HuH-7 (cell line): ENCODE measurements at places on chromosomes 12 and 14.

GRCh38 chr12:100399095-100399494, 42.2 kb downstream of the SLC17A8 start:
- no peak for DNase-seq

GRCh38 chr12:117387832-117388231, 26.4 kb upstream of the NOS1 start:
- no peak for DNase-seq

GRCh38 chr12:7241404-7242005, 52.0 kb downstream of the PEX5 start:
- DNase-seq: no peak

DNA sequence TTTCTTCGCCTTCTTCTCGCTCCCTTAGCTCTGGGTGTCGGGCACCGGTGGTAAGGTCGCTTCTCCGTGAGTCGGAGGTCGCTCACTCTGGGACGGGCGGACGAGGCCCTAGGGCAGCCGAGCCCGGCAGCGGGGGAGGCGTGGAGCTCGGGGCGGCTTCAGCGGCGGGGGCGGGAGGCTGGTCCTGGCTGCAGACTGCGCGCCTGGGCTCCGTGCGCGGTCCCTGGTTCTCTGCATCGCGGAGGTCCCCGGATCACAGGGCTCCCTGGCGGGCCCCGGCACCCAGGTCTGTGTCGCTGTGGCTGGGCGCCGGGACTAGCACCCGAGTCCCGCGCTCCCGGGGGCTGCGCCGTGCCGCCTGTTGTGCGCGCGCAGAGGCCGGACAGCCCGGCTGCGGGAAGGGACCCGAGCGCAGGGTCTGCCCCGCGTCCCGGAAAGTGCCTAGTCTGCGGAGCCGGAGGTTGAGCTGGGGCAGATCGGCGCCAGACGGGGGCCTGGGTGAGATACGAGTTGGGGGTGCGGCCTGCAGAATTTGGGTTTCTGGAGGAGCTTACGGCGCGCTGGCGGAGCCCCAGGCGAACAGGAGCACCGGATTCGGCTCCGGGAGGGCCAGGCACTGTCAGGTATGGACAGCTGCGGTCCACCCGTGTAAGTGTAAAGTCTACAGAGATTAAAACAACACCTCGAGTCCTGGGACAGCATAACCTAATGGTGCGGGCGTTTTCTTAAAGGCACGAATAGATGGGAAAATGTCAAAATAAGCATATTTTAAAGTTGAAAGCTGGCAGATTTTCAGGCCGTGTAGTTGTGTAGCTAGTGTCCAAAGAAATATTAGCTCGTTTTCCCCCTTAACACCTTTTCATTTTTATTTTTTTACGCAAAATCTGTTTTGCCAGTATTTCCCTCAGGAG, 713 bp downstream of the FRMD6 start:
- DNase-seq: peak; percentile 33
